ENCODE measurements at places on chromosomes 2 and 18.
A peak's percentile ranks its signal among the peaks of the same experiment; 100 is the strongest.

- peaks cover 7% of the 10 kb centered on the region for H3K27me3 ChIP-seq
- DNase-seq = no peak
- H3K27ac ChIP-seq = no peak overlapping the region
- H3K36me3 ChIP-seq = no peaks in the 10 kb centered on the region
- H3K4me1 ChIP-seq = no peaks in the 10 kb centered on the region
Observed at GRCh38 chr18:54967786-54968185, 8.5 kb upstream of the CCDC68 start.

DNA sequence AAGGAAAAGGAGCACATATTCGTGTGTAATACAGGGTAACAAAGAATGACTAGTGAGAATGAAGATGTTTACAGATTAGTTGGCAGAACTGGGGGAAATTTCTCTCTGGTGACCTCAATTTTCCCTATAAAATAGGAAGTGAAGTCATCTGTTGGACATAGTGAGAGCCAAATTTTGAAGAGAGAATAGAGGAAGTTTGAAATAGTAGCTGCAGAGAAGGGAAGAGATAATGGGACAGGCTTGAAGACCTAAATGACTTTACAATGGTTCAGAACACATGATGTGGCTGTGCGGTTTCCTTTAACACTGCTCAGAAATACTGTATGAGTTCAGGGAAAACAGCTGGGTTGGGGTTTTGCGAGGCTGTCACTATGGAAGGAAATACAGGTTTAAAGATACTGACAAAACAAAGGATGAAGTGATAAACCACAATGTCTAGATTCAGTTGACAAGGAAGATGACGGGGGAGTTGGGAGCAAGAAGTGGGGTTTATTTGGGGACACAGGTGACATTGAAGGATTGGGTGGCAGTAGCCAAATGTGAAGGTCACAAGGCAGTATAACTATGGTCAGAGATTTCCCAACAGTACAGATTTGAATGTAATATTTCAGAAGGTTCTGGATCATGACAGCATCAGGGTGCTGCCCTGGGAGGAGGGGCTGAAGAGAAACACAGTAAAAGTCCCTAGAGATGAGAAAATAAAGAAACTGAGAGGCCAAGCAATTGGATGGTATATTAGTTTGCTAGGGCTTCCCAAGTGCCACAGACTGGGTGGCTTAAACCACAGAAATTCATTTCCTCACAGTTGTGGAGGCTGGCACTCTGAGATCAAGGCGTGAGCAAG is 82.6 kb upstream of the TANK start:
- no peaks in the 10 kb centered on the region for H3K27me3 ChIP-seq
- H3K27ac ChIP-seq = peak overlapping the region; percentile 91
- peak; percentile 71 for DNase-seq
- H3K4me1 ChIP-seq = peaks cover 41% of the 10 kb centered on the region

DNA sequence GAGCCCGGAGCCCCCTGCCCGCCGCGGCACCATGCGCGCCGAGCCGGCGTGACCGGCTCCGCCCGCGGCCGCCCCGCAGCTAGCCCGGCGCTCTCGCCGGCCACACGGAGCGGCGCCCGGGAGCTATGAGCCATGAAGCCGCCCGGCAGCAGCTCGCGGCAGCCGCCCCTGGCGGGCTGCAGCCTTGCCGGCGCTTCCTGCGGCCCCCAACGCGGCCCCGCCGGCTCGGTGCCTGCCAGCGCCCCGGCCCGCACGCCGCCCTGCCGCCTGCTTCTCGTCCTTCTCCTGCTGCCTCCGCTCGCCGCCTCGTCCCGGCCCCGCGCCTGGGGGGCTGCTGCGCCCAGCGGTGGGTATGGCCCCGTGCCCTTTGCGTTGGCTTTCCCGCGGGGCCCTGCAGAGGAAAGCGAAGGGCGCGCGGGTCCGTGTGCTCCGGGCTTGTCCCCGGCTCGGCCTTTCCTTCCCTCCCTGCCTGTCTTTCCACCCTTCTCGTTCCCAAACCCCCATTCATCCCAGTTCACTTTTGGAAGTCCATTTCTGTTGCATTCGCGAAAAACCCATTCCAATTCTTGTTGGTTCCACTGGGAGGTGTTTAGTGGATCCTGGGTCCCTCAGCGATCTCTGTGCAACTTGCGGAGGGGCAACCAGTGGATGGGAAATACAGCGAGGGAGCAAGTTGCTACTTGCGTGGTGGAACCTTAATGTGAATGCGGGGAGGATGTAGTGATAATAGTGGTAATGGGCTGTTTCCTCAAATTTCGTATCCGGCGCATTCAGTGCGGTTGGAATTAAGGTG is 599 bp downstream of the ADAM23 start:
- peaks cover 14% of the 10 kb centered on the region for H3K4me1 ChIP-seq
- peaks cover 79% of the 10 kb centered on the region for H3K27me3 ChIP-seq
- H3K27ac ChIP-seq = no peak overlapping the region
- peak; percentile 45 for DNase-seq

- peaks cover 4% of the 10 kb centered on the region for H3K27me3 ChIP-seq
- H3K27ac ChIP-seq = no peak overlapping the region
- DNase-seq = no peak
- no peak overlapping the region for H3K4me3 ChIP-seq
- H3K4me1 ChIP-seq = no peaks in the 10 kb centered on the region
- no peaks in the 10 kb centered on the region for H3K36me3 ChIP-seq
Observed at GRCh38 chr2:16026816-16027501, 86.6 kb downstream of the MYCN start.

- peaks cover 4% of the 10 kb centered on the region for H3K36me3 ChIP-seq
- peaks cover 79% of the 10 kb centered on the region for H3K27me3 ChIP-seq
- no peak for DNase-seq
- H3K4me1 ChIP-seq = peaks cover 4% of the 10 kb centered on the region
Observed at GRCh38 chr18:58866066-58866772, 1.5 kb downstream of the ZNF532 start.

GRCh38 chr18:28541276-28541930 is 364.5 kb upstream of the CDH2 start:
- H3K4me3 ChIP-seq = no peak overlapping the region
- no peak for DNase-seq
- H3K27me3 ChIP-seq = no peaks in the 10 kb centered on the region

- DNase-seq = no peak
- H3K4me3 ChIP-seq = no peak overlapping the region
- no peaks in the 10 kb centered on the region for H3K36me3 ChIP-seq
- peaks cover 14% of the 10 kb centered on the region for H3K27me3 ChIP-seq
- no peaks in the 10 kb centered on the region for H3K4me1 ChIP-seq
Observed at GRCh38 chr2:151120011-151120410, 141.7 kb downstream of the RBM43 start.
